ENCODE measurements at places on chromosomes 4 and X.

GRCh38 chr4:184273166-184274147 lies 55.8 kb upstream of the ENPP6 start:
- DNase-seq: no peak

DNA sequence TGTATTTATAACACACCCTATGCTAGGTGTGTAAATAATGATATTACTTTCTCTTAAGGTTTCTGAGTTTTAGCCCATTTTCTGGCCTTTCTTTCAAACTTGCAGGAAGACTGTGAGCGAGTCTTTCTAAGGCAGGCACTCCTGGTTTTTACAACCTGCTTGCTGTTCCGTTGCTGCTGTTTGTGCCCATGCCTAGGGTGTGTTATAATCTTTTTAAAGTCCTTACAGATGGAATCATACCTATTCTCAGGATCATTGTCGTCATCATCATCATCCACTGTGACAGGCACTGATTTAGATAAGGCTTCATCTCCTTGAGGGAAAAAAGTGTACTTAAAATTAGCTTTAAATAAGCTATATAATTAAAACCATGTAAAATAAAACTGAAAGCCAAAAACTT lies 110.0 kb downstream of the ATRX start:
- no peak for DNase-seq

- DNase-seq: peak; percentile 34
Measured at GRCh38 chr4:112099701-112100297, 45.5 kb upstream of the FAM241A start.

GRCh38 chr4:22412013-22412412 lies 103.9 kb downstream of the ADGRA3 start:
- no peak for DNase-seq

GRCh38 chr4:72591547-72592454 lies 22.8 kb upstream of the ADAMTS3 start:
- DNase-seq: no peak

DNA sequence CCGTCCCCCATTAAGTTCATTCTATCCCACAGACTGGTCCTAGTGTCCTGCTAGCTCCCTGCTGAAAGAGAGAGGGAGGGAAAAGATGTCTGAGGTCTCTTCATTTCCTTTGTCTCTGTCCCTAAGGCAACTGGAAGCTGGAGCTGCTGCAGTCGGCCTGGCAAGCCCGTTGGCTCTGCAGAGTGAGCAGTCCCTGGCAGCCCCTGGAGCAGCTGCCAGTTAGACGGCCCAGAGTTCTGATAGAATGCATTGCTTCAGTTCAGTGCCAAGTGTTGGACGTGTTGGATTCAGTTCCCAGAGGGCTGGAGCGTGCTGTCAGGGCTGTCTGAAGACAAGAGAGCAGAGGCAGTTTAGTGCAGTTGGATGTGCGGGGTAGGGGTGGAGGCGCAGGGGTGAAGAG lies 975 bp downstream of the KCNE5 start:
- no peak for DNase-seq

- DNase-seq: no peak
Measured at GRCh38 chr4:147398556-147398955, 82.3 kb upstream of the EDNRA start.

DNA sequence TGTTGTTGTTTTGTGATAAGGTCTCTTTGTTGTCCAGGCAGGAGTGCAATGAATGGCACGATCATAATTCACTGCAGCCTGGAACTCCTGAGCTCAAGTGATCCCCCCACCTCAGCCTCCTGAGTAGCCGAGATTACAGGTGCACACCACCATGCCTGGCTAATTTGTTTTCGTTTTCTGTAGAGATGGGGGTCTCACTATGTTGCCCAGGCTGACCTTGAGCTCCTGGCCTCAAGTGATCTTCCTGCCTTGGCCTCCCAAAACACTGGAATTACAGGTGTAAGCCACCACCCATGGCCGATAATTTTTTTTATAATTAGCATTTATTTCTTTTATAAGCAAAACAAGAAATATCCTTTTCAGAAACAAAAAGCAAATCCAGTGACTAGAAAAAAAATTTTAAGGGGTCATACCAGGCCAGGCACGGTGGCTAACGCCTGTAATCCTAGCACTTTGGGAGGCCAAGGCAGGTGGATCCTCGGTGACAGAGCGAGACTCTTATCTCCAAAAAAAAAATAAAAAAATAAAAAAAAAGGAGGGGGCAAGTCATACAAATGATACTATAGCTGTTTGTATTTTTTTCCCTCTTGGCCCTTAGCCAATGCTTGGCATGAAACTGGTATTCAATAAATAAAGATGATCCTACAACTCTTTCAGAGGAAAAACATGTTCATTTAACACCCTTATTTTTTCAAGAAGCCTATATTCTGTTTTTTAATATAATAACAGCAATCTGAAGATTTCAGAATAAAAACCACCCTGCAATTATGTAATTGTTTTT lies 3.4 kb downstream of the PLAC8 start:
- no peak for DNase-seq

DNA sequence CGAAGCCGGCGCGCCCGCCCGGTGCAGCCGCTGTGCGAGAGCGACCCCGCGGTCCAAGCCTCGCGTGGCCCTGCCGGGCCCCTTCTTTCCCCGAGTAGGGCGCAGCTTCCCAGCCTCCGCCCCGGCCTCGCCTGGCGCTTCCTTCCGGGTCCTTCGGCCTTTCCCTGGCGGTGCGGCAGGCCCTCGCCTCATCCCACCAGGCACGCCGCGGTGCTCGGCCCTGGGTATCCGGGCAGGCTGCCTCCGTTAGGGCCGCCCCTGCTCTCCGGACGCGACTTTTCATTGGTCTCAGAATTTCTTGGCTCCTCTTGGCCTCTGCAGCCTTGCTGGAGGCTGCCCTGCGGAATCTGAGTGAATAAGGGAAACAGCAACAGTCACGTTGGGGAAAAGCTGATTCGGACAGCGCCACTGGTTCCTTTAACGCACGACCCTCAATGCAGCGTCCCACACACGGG lies 429 bp downstream of the UVSSA start:
- peak; percentile 53 for DNase-seq

DNA sequence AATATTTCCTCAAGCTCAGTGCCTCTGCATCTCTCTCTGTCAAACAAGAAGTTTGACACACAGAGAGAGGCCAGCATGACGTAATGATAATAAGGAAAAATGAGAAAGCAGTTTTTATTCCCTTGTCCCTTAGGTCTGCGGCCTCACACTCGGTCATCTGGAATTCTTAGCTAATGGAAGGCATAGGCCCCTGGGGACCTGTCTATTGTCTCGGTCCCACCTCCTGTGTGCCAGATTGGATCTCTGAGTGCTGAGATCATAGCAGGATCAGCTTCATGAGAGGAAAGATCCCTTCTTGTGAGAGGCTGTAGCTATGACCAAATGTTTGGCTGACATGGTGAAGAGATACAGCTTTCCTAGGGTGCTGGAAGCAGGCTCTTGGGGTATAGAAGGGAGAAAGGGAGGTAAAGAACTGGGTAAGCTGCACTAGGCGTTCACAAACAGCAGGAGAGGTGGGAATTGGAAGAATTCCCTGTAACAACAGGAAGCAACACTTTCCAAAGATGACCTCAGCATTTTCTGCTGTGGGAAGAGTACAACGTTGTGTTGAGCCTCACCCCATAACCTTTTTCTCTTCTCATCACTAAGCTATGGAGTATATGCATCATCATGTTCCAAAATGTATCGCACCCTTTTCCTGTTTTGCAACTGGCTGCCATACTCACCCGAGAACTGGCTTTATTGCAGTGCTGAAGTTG lies 20.2 kb downstream of the TMEM31 start:
- DNase-seq: no peak

- no peak for DNase-seq
Measured at GRCh38 chr4:82903737-82904136, 3.2 kb downstream of the THAP9 start.

DNA sequence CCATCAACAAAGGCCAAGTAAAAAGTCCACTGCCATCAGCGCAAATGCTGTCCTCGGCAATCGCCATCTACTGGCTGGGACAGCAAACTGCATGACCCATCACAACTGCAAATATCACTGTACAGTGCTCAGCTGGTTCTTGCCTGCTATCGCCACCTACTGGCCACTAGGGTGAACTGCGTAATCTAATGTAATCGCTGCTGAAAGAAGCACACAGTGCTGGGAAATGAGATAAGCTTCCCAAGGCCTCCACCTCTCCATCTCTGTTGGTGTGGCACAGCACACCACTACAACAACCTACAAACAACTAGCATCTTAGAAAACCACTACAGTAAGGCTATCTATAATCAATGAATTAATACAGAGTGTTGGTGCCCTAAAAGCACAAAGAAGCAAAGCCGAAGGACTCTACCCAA lies 298.3 kb downstream of the TEX13A start:
- no peak for DNase-seq

DNA sequence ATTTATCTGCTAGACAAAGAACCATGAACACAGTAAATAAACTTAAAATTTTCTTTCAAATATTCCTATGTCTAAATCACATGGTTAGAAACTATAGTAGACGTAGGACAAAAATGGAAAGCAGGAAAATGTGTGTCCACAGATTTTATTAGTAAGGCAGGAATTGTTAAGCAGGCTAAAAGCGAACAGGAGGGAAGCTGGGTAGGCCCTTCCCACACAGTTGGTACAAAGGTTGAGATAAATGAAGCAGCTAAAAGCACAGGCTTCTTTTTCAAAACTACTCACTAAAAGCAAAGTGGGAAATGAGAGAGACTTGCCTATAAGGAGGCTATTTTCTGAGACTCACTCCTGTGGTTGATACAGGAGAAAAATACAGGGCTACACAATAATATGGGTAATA lies 108.1 kb upstream of the PABPC4L start:
- no peak for DNase-seq

DNA sequence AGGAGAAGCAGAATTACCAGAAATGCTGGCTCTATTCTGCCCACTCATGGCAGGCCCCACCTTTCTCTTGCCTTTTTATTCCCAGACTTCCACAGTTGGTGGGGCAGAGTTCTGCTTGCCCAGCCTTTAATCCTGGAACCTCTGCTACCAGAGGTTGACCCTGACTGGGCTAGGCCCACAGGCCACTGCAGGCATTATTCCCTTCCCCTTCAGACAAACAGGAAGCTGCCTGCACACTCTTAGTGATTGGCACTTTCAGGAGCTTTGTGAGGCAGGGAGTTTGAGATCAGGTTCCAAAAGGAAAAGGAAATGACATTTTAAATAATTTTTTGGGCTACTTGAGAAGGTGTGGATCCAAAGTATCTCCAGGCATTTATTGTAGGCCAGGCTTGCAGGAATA lies 18.8 kb downstream of the MSN start:
- no peak for DNase-seq

DNA sequence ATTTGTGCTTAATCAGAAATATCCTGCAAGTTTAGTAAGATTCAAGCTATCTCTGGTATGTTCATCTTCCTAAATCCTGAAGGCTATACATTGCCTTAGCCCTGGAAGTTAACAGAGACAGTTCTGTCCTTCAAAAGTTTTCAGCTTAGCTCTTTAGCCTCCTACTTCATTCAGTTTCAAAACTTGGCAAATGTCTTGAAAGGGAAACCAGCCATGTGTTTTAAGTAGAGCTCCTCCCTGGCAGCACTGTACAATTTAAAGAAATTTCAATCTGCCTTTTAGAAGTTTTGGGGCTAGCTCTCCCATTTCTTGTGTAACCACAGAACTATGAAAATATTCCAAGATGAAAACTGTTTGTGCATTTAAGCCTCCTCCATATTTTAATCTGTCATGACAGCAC lies 47.0 kb downstream of the FANCB start:
- DNase-seq: no peak

- DNase-seq: no peak
Measured at GRCh38 chrX:6660567-6661264, 125.8 kb upstream of the VCX3A start.

DNA sequence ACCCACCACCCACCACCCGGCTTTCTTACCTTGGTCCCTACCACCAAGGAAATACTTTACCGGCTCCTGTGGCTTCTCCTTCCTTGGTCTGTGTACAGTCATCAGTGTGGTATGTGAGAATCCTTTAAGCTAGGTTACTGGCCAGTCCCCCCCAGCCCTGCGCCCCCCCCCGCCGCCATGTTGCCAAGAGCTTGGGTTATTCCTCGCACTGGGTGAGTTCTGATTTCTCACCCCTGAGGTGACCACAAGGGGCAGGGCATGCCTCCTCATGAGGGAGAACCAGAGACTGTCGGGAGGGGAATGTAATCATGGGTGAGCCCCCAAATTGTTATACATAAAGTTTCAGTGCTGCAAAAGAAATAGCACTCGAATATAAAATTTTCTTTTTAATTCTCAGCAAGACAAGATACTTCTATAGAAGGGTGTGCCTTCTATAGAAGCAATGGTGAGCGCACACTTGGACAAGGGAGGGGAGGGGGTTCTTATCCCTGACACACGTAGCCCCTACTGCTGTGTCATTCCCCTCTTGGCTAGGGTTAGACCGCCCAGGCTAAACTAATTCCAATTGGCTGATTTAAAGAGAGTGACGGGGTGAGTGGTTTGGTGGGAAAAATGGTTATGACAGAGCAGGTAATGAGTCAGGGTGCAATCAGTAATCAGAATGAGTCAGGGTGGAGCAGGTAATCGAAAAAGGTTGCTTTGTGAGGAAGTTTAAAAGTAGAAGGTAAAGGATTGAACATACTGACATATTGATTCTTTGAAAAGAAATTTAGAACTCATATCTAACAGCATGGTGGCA lies 133.2 kb downstream of the KDM6A start:
- DNase-seq: no peak

GRCh38 chr4:6263526-6264224 lies 6.0 kb upstream of the WFS1 start:
- DNase-seq: no peak

GRCh38 chrX:127571834-127572233 lies 480.4 kb downstream of the ACTRT1 start:
- no peak for DNase-seq

DNA sequence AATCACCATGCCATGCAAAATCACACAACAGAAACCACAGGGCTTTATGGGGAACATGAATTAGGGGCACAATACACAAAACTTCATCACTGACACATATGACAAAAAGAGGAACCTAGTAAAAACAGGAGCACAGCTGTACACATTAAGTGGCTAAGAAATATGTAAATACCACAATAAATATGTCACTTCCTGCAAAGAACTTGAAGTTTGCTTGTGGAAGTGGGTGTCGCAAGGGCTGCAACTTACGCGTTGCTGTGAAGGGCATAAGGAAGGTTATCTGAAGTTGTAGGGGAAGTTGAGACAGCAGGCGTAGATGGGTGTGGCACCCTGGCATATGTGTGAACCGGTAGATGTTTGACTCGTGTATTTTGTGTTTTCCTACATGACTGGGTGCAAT lies 42.4 kb downstream of the CLCN4 start:
- no peak for DNase-seq

Data from HTR-8/SVneo (cell line).